ENCODE measurements at places on chromosomes 12 and 14.

DNA sequence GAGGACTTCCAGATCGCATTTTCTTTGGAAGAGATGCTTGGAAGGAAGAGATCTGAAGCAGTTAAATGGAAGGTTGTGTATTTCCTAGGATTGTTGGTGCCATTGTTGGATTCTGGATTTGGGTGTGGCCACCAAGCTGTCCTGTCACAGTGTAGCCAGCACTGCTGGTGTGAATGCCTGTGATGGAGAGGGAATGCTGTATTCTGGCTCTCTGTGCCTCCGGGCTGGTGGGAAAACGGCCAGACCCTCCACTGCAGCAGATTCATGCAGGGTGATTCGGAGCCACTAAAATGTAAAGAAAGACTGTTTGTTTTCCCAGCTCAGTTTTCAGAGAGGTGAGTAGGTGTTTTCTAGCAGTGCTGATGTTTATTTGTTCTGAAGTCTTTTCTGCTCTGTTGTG is 30.7 kb upstream of the MANSC4 start:
- DNase-seq = no peak

DNA sequence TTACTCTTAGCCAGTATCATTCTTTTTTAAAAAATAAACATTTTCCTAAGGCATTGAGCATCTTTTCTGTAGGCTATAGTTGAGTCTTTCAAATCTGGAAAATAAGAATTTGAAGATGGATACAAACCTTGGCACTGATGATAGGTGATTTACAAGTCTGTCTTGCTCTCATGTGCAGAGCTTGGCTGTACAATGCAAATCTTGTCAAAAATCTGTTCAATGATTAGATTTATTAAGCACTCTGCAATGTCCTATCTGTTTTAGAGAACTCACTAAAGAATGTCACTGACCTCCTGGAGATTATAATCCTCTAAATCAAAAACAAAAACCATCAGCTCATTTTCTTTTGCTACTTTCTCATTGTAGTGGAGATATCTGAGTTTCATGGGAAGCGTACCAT is 42.8 kb upstream of the AMIGO2 start:
- DNase-seq = no peak

GRCh38 chr12:66160704-66161103 is 9.1 kb downstream of the TMBIM4 start:
- DNase-seq = no peak

- no peak for DNase-seq
Observed at GRCh38 chr12:51887476-51888315, at the start of gene ANKRD33. Gene ANKRD33, plus strand, starts transcription at chr12:51888103. Its CDS starts 84 bp downstream, at chr12:51888187.

DNA sequence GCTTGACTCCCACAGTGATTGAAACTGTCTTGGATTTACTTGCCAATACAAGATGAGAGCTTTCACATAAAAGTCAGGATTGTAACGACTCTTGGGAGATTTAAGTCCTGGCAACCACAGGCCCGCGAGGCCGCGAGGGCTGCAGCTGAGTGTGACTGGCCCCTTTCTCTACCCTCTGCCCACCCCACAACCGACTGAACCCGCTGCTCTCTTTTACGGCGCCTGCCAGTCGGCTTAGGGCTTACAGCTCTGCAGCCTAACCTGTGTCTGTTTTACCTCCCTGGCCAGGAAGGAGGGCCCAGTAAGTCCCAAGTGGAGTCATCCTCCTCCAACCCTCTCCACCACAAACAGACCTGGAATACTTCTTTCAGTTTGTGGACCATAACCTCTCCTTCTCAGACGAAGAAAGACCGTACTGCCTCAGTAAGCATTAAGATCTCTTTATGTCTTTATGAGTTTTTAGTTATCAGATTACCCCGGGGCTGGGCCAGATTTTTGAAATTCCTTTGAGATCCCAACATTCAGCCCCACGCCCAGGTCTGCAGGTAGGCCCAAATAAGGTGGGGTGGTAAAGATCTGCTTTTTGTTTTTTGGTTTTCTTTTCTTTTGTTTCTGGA is 12.6 kb upstream of the TIGAR start:
- no peak for DNase-seq

DNA sequence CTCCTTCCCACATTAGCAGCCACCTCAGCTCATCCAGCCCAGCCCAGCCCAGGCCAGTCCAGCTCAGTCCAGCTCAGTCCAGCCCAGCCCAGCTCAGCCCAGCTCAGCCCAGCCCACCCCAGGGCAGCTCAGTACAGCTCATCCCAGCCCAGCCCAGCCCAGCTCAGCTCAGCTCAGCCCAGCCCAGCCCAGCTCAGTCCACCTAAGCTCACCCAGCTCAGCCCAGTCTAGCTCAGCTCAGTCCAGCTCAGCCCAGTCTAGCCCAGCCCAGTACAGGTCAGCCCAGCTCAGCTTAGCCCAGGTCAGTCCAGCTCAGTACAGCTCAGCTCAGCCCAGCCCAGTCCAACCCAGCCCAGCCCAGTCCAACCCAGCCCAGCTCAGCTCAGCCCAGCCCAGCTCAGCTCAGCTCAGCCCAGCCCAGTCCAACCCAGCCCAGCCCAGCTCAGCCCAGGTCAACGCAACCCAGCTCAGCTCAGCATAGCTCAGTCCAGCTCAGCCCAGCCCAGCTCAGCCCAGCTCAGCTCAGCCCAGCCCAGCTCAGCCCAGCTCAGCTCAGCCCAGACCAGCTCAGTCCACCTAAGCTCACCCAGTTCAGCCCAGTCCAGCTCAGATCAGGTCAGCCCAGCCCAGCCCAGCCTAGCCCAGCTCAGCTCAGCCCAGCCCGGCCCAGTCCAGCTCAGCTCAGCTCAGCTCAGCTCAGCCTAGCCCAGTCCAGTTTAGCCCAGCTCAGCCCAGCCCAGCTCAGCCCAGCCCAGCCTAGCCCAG is 63.0 kb downstream of the TMEM121 start:
- DNase-seq = no peak

DNA sequence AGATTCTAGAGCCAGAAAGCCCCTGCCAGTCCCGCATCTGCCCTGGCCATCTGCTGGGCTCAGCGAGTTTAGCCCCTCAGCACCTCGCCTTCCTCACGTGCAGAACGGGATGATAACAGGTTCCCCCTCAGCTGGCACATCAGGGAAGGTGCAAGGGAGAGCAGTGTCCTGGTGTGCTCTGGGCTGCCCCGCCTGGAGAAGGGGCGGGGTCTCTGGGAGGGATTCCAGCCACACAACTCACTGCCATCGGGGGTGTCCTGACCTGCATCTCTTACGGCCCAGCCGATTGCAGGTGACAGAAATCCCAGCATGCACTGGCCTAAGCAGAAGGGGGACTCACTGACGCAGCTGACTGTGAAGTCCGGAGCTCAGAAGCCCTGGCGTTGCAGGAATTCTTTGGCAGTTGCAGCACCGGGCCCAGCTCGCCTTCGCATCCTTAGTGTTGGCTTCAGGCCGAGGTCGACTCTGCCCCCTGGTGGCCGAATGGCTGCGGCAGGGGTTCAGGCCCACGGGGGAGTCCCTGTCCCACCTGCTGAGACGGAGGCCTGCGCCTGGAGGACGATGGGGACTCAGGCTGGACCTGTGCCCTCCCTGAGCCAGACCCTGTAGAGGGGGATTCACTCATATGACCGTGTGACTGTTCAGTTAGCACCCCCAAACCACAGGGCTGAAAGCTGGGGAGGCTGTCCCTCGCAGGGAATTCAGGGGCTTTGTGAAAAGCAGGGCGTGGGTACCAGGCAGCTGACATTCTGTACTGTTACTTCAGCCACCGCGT is 178.6 kb downstream of the ADGRD1 start:
- DNase-seq = peak; percentile 51

- no peak for DNase-seq
Observed at GRCh38 chr14:22188318-22188717, 400.7 kb downstream of the DAD1 start.

DNA sequence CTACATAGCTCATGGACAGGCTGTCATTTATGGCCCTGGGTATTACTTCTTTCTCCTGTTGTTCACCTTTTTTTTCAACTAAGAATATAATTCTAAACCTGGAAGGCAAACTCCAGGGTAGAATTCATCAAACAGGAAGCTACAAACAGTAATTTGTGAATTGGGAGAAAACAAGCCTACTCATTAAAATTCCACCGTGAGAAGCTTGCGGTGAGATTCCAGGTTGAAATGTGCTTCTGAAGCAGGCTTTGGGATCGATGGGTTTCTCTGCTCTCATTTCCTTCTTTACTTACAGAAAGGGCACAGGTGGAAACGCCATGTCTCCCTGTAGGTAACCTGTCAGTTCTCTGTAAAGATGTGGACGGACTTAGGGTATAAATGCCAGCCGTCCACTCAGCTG is 257.5 kb downstream of the TMEM132C start:
- DNase-seq = no peak

- DNase-seq = no peak
Observed at GRCh38 chr12:116813271-116814041, 67.8 kb downstream of the HRK start.

DNA sequence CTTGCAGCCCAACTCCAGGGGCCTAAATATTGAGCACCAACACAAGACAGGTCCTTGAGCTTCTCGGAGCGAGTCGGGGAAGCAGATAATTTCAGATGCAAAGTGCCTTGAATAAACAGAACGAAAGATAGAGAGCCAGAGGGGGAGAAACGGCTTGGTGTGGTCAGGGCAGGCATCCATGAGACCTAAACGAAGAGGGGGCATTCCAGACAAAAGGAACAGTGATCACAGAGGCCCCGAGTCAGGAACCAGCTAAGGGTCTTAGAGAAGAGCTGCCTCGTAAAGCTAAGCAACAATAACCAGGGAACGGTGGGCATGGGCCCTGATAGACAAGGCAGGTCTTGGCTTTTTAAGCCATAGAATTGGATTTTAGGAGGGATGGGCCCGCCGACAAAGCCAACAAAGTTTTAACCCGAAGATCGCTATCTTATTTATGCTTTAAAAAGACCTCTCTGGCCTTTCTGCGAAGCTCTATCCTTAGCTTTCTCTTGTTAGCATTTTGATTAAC is 421 bp upstream of the ACADS start:
- DNase-seq = no peak

- no peak for DNase-seq
Observed at GRCh38 chr14:23883684-23884540, 69.7 kb upstream of the DHRS4 start.

GRCh38 chr14:32080001-32080510 is 3.0 kb downstream of the ARHGAP5 start:
- no peak for DNase-seq

GRCh38 chr12:53749986-53750811 is 1.6 kb downstream of the CISTR start:
- DNase-seq = no peak

- no peak for DNase-seq
Observed at GRCh38 chr14:76901171-76902055, 75.2 kb downstream of the LRRC74A start.

DNA sequence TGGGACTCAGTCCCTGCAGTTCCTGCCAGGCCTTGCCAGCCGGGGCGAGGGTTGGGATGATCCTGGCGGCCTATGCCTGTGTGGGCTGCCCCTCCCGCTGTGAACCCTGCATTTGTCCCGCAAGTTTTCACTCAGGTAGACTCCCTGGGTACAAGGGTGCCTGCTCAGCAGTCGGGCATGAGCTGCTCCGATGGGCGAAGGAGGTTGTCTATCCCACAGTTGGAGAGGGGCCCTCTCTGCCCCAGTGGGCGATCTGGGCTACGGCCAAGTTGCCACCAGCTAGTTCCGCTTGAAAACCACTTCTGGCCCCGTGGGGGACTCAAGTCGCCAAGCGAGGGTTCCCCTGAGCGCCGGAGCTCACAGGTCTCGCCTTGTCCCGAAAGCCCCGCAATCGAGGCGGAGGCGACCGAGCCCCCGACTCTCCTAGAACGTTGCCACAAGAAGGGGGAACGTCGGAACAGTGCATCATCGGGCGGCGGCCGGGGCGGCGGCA is 365 bp upstream of the TPI1 start:
- no peak for DNase-seq

DNA sequence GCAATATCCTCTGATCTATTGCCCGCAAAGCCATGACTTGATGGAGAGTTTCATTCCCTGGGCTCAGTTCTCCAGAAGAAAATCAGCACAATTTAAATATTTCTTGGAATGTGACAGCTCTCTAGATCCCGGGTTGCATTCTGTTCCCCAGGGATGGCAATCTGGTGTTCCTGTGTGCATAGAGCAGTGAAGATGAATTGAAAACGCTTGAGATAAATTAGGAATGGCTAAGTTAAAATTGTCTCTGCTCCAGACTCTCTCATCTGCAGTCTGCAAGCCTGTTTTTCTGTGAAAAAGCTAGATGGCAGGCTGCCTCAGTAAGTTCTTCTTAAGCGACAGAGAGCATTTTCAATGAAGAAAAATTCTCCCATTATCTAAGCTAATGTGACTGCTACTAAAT is 582.5 kb upstream of the MGAT4C start:
- DNase-seq = no peak

DNA sequence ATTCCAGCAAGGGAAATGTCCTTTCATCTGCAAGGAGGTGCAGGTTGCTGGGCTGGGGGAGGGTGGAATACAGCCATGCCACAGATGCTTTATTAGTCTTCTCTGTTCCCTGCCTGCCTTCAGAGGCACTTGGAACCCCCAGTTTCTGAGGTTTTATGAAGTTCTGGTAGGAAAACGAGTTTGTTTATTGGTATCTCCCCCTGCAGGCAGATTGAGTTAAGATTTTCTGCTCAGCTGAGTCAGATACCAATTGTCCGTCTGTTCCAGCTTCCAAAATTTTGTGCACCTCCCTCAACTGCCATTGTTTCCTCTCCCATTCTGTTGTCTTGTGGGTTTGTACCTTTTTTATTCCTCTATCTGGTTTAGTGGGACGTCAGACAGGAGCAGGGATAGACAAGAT is 155.6 kb downstream of the ETV6 start:
- no peak for DNase-seq

GRCh38 chr14:76168531-76168930 is 16.8 kb downstream of the GPATCH2L start:
- DNase-seq = no peak

DNA sequence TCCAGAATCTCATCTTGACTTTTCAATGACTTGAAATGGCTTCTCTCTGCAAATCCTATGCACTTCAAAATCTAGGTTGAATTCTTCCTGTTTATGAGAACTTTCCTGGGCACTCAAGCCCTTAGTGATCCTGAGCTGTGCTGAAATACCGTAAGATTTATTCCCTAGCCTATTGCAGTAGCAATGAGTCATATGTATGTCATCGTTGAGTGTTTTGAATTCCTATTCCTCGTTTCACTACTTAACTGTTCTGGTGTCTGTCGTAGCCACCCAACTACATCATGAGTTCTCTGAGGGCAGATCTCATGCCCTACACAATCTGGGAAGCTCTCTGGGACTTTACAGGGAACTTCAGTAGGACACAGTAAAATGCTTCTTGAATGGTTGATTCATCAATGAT is 190.8 kb upstream of the TMEM132C start:
- no peak for DNase-seq

DNA sequence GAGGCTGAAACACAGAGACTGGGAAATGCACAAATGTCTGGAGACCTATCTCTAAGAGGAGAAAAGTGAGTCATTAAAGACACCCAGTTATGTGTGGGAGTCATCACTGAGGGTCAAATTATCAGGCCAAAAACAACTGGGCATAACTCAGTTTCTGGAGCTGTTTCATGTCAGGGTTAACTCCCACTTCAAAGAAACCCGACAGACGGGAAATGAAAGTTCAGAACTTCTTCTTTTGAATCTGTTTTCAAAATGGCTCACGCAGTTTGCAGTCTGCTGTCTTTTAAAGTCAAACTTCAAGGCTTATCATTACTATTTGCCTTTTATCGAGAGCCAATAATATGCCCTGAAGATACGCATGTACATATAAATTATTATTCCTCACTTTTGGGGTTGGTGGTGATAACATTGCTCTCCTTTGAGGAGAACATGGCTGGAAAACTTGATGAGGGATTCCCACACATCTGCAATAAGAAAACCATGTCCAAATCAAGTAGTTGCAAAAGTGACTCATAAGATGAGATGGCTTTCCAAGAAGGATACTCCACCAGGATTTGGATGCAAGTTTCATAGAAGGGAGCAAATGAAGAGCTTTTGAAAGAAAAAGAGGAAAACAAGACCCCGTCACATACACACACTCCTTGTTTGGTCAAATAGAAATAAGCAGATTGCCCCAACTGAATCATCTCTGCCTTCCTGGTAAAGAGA is 341.4 kb downstream of the ADAMTS20 start:
- DNase-seq = no peak

All from stimulated activated CD8-positive, alpha-beta memory T cell treated with anti-CD3 and anti-CD28 coated beads, Interleukin-7, amount 100 ng/mL, for 1 hour (primary cell).